ENCODE measurements at places on chromosomes 7 and 10.

DNA sequence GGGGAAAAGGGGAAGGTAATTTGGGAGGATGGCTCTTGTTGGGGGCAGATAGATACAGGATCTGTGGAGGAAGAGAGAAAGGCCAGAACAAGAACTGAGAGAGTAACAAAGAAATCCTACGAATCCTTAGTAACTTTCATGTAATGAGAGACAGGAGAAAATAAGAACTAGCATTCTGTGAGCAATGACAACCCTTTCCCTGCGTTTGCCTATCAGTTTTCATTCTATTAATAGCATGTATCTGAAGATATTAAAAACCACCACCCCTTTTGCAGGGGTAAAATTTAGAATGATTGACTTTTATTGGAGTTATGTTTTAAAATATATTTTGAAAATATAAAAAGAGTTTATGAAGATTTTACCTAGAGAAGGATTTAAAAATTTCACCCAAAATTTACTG is 132.8 kb downstream of the ZEB1 start:
- DNase-seq: no peak

- no peak for DNase-seq
These were observed 9.4 kb downstream of the SLC35B4 start for GRCh38 chr7:134307320-134307719.

- DNase-seq: no peak
These were observed 181.4 kb downstream of the JCAD start for GRCh38 chr10:29877793-29878491.

- DNase-seq: no peak
These were observed 5.9 kb downstream of the PIK3CG start for GRCh38 chr7:106870983-106871410.

- DNase-seq: no peak
These were observed 7.6 kb downstream of the SRRM3 start for GRCh38 chr7:76209310-76209709.

- DNase-seq: no peak
These were observed 95.2 kb downstream of the VIPR2 start for GRCh38 chr7:159049266-159050025.

DNA sequence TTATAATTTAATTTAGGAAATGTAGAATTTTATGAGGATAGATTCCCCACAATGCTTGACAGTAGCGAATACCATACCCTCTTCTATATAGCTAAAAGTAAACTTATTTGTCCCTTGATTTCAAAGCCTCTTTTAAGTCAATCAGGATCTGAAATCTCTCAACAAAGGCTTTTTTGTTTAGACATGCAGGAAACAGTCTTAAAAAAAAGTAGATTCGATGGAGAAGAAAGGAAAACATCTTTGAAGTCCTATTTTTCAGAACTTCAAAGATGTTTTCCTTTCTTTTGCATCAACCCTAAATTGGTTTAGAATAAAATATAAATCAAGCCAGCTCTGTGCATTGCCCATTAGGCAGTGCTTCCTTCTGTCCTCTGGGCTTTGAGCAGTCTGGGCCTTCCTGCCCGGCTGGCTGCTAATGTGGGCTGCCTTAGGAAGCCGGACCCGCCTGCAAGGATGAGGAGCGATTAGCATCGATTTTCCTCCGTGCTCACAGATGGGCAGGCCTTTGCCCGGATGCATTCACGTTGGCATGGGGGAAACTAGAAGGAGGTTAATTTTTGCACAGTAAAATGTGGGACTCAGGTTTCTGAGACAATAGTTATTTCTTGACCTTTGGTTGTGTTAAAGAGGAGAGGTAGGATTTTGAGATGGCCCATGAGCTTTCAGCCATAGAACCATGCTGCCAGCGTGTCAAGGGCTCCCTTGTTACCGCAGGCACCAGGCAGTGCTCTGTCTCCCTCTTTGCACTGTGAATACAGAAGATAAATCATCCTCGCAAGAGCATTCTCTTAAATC is 15.5 kb downstream of the MSRB2 start:
- DNase-seq: no peak

- no peak for DNase-seq
These were observed 41.5 kb upstream of the KMT2E start for GRCh38 chr7:104972500-104972899.

DNA sequence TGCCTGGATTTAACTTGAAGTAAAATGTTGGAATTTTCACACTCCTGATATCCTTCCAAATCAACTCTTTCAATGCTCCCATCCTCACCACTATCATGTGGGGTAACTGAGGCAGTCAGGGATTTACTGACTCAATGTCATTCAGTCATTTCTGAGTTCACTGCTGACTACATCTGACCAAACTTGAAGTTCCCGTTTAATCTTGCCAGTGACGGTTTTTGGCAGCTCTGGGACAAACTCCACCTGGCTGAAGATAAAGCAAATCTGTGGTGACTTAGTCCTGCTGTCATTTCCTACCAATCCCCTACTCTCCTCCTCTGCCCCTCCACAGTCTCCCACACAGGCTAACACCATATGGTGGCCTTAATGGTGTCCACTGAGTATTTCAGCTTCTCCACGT is 22.7 kb upstream of the ACSM6 start:
- no peak for DNase-seq

- no peak for DNase-seq
These were observed 82.9 kb upstream of the KCND2 start for GRCh38 chr7:120190109-120190508.

- no peak for DNase-seq
These were observed 19.6 kb downstream of the NUDT1 start for GRCh38 chr7:2261611-2262010.

- no peak for DNase-seq
These were observed 53.9 kb upstream of the CREB5 start for GRCh38 chr7:28358423-28358868.

DNA sequence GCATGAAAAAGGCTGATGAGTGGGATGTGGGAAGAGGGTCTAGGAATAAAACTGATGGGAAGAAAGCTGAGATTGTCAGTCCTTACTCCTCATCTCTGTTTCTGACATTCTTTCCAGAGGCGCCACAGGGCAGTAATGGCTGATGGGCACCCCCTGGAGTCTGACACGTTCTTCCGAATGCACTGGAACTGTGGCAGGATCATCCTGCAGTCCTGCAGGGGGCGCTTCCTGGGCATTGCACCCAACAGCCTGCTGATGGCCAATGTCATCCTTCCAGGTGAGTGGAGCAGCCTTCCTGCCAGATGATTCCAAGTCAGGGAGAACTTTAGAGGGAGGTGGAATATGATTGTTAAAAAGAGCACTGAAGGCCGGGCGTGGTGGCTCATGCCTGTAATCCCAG is 4.8 kb downstream of the FSCN3 start:
- DNase-seq: peak; percentile 38

DNA sequence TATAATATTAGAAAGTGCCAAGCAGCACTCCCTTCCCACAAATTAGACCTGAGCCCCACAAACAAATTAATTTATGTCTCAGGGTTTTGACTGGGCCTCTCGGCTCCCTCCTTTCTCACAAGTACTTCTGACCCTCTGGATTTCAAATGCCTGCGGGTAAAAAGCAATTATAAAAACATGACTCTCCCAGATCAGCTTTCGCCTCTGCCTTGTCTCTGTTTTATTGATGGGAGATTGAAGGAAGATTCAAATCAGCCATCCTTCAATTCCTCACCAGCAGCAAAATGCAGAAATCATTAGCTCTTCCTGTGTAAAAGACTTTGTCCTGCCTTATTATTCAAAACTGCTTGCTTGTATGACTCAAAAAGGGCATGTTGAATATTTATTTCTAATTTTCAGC is 453.7 kb upstream of the MKI67 start:
- no peak for DNase-seq

GRCh38 chr10:60645980-60646379 is 132.3 kb upstream of the CDK1 start:
- DNase-seq: no peak

DNA sequence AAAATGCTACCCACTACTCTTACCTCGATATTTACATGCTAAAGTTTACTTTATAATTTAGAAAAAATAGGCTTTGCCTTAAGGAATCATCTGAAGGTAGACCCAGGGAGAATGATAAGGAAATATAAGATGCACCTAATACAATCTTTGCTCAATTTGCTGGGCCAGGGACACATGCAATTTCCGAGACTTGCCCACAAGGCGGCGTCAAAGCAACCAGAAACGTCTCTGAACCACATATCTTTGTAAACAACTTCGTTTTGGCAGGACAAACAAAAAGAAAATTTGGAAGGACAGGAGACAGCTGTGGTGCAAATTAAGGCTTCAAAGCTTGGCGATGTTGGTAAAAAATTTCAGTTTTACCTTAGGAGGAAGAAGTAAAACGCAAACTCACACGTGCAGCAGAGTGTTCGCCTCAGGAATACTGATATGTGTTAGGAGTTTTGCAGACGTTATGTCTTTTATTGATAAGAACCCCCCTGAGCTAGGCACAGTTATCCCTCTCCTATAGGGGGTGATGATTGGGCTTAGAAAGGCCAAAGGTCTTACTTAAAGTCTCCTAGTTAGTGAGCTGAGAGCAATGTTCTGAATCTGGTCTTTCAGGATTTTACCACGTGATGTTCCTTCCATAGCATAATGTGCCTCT is 134.3 kb downstream of the PRKCQ start:
- peak; percentile 38 for DNase-seq

- no peak for DNase-seq
These were observed 45.7 kb downstream of the ICA1 start for GRCh38 chr7:8216334-8216690.

Data from HEK293T (cell line).